ENCODE measurements at places on chromosomes 6 and 20. TPM values are rescaled to one million over a fixed set of nuclear protein-coding genes. Genes with fewer than 3 reads are reported as not detected.

- H3K27me3 ChIP-seq, result no peaks in the 10 kb centered on the region
- H3K4me1 ChIP-seq, result peaks cover 12% of the 10 kb centered on the region
- H3K27ac ChIP-seq, result no peak overlapping the region
- no peak overlapping the region for H3K4me3 ChIP-seq
- H3K36me3 ChIP-seq, result peaks cover 10% of the 10 kb centered on the region
Measured at GRCh38 chr6:41694815-41695526, 40.4 kb downstream of the TFEB start.

DNA sequence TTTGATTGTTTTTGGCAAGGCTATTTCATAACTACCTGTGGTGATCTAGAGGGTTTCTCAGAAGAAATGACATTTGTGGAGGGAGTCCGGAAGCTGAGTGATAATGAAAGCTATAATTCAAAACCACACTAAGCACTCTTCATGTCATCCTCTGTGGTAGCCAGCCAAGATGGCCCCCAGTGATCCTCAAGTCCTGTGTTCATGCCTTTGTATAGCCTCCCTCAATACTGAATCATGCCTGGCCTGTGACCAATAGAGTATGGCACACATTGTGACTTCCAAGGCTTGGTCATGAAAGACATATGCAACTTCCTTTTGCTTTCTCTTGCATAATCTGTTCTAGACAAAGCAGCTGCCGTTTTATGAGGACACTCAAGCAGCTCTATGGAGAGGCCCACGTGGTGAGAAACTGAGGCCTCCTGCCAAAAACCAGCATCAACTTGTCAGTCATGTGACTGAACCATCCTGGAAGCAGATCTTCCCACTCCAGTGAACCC, 12.8 kb upstream of the DNAAF9 start:
- no peaks in the 10 kb centered on the region for H3K36me3 ChIP-seq
- H3K27me3 ChIP-seq, result no peaks in the 10 kb centered on the region
- H3K27ac ChIP-seq, result no peak overlapping the region
- DNase-seq, result no peak
- no peak overlapping the region for H3K4me3 ChIP-seq

The FOXQ1 gene
- total RNA-seq, result 29.6 TPM

- no peaks in the 10 kb centered on the region for H3K36me3 ChIP-seq
- DNase-seq, result no peak
- H3K4me3 ChIP-seq, result no peak overlapping the region
- no peak overlapping the region for H3K27ac ChIP-seq
- no peaks in the 10 kb centered on the region for H3K4me1 ChIP-seq
Measured at GRCh38 chr6:18076231-18076630, 46.2 kb downstream of the NHLRC1 start.

The TINAG gene
- total RNA-seq, result 3.5 TPM

The CCN2 gene
- total RNA-seq, result 192 TPM

- H3K4me1 ChIP-seq, result no peaks in the 10 kb centered on the region
- H3K4me3 ChIP-seq, result no peak overlapping the region
Measured at GRCh38 chr6:70518723-70519122, 48.0 kb upstream of the SDHAF4 start.

The CST4 gene
- total RNA-seq, result not detected

The PLAGL2 gene
- 1.8 TPM for total RNA-seq

DNA sequence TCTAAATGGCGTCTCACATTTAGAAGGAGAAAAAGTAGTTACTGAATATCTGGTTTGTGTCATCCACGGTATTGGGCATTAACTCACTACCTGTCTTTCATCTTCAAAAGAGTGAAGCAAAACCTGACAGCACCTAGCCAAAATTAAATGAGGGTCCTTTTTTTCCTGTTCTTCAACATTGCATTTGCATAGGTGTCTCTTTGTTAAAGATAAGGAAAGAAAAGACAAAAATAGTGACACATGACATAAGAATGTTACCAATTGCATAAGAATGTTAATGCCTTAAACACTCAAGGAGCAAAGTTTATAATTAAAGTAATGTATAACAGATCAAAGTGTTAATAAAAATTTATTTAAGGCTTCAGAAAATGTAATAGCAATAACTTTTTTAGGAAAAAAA, 61.4 kb upstream of the MANEA start:
- no peak overlapping the region for H3K27ac ChIP-seq
- H3K4me1 ChIP-seq, result no peaks in the 10 kb centered on the region
- no peaks in the 10 kb centered on the region for H3K27me3 ChIP-seq
- no peaks in the 10 kb centered on the region for H3K36me3 ChIP-seq

- H3K27ac ChIP-seq, result no peak overlapping the region
- DNase-seq, result no peak
- H3K4me1 ChIP-seq, result no peaks in the 10 kb centered on the region
Measured at GRCh38 chr6:149913540-149914240, 9.2 kb downstream of the RAET1G start.

The MRPL18 gene
- 3.6 TPM for total RNA-seq

- H3K4me1 ChIP-seq, result peaks cover 37% of the 10 kb centered on the region
- peaks cover 19% of the 10 kb centered on the region for H3K27me3 ChIP-seq
Measured at GRCh38 chr6:32154514-32155161, 697 bp downstream of the PPT2 start.

DNA sequence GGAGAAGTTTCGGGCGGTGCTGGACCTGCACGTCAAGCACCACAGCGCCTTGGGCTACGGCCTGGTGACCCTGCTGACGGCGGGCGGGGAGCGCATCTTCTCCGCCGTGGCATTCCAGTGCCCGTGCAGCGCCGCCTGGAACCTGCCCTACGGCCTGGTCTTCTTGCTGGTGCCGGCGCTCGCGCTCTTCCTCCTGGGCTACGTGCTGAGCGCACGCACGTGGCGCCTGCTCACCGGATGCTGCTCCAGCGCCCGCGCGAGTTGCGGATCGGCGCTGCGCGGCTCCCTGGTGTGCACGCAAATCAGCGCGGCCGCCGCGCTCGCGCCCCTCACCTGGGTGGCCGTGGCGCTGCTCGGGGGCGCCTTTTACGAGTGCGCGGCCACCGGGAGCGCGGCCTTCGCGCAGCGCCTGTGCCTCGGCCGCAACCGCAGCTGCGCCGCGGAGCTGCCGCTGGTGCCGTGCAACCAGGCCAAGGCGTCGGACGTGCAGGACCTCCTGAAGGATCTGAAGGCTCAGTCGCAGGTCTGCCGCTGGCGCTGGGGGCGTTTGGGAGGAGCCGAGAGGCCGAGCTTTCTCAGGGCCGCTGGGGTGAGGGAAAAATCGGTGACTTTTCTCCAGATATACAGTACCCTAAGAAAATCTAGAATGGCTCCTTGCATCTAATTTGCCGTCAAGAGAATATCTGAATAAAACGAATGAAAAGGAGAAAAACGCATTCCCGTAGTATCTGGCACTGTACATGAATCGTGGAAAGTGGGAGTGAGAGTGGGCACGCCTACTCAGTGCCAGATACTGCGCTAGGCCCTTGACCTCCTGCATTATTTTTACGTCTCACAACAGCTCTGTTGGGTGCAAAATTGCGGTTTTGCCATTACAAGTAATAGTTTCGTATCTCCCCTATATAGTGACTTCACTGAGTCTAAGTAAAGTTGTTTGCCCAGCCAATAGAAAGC, 1.0 kb downstream of the CALHM6 start:
- DNase-seq, result peak; percentile 35
- H3K36me3 ChIP-seq, result no peaks in the 10 kb centered on the region
- peaks cover 29% of the 10 kb centered on the region for H3K27me3 ChIP-seq
- no peak overlapping the region for H3K27ac ChIP-seq

- peak overlapping the region; percentile 53 for H3K4me3 ChIP-seq
- H3K27me3 ChIP-seq, result no peaks in the 10 kb centered on the region
- no peak for DNase-seq
- H3K36me3 ChIP-seq, result no peaks in the 10 kb centered on the region
Measured at GRCh38 chr6:3162067-3162497, 4.7 kb upstream of the TUBB2A start.

The MTHFD1L gene
- 16.3 TPM for total RNA-seq

The FERMT1 gene
- 0.58 TPM for total RNA-seq

DNA sequence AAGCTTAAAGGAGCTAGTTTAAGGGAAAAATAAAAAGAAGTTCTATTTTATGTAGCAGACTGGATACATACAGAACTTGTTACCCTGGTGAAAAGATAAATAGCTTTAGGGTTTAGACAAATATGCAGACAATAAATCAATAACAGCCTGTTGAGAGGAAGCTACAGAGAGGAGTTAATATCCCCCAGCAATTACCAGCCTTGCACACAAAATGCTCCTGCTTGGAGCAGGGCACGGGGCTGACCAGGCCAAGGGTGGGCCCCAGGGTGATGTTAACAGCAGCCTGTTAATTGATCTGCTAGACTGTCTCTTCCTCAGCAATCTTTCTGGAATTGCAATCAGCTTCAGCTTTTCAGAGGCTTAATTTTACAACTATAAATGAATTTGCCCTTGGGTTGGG, 125.1 kb upstream of the SOX4 start:
- H3K4me3 ChIP-seq, result no peak overlapping the region
- no peaks in the 10 kb centered on the region for H3K27me3 ChIP-seq
- H3K4me1 ChIP-seq, result no peaks in the 10 kb centered on the region
- H3K36me3 ChIP-seq, result no peaks in the 10 kb centered on the region
- no peak overlapping the region for H3K27ac ChIP-seq

DNA sequence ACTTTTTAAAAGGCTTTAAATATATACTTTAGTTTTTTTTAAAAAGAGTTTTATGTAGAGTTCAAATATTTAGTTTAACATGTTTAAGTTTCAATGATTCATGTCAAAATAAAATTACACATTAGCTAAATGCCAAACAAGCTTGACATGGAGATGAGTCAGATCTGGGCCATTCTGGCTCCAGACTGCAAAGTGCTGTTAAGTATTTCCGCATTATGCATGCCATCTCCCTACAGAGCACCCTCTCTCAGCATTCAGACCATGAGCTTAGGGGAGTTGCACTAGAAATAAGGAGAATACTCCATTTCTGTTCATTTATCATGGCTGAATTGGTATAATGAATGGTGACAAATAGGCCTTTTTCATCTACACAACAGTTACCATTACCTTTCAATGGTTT, 21.5 kb upstream of the HS3ST5 start:
- H3K27me3 ChIP-seq, result no peaks in the 10 kb centered on the region
- H3K36me3 ChIP-seq, result no peaks in the 10 kb centered on the region
- H3K4me3 ChIP-seq, result no peak overlapping the region
- no peak overlapping the region for H3K27ac ChIP-seq
- H3K4me1 ChIP-seq, result no peaks in the 10 kb centered on the region

DNA sequence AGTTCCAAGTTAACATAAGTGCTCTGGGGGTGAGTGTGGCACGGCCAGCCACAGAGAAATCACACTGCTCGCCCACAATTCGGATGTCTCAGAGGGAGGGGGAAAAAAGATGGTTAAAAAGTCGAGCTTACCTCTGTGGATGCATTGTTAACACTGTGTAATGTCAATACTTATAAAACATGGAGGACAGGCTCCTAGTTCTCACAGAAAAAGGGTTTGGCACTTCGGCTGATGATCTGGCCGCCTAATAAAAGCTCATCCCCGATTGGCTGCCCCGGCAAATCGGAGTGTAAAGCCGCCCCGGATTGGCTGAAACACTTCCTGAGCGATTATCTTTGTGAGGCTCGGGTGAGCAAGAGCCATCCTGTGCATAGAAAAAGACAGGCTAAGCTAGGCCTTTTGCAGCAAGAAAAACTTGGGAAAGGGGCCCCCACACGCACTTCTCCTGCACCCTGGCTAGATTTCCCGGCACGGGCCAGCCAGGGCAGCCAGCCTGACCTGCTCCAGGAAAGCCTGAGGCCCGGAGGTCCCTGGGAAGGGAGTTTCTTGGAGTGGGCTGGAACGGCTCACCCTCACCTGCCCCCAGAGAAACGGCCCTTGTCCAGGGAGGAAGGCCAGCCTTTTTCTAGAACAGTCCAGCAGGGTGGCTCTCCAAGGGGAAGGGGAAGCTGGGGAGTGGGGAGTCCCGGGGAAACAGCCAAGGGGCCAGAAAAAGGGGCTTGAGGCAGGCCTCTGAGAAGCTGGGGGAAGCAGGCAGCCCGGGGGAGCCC, at the start of gene ZMYND8:
Gene ZMYND8 (minus strand): TSS at position 174 of the 770 bp plus-strand sequence. CDS start 29 bp downstream, at position 145.
- peaks cover 100% of the 10 kb centered on the region for H3K4me1 ChIP-seq
- H3K27ac ChIP-seq, result peak within 1 kb of the TSS; percentile 100
- peak; percentile 93 for DNase-seq
- peak within 1 kb of the TSS; percentile 14 for H3K4me3 ChIP-seq

DNA sequence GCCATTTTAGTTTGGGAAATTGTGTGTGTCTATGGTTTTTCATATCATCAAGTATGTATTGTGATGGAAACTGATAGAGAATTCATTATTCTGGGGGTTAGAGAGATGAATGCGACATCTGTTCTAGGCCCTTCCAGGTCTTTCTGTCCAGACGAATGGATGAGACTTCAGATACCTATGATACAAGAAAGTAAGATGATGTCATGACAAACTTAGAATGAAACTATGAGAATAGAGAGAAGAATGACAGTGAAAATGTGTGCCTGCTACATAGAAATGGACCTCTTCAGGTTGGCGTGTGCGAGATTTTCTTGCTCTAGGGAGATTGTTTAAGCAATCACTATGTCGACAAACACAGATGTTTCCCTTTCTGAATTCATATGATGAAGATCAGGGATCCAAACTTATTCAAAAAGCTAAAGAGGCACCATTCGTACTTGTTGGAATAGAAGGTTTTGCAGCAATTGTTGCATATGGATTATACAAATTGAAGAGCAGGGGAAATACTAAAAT, 76.1 kb downstream of the SCAND1 start:
- no peak overlapping the region for H3K27ac ChIP-seq
- peaks cover 4% of the 10 kb centered on the region for H3K36me3 ChIP-seq
- no peak for DNase-seq
- H3K4me1 ChIP-seq, result no peaks in the 10 kb centered on the region
- H3K4me3 ChIP-seq, result no peak overlapping the region
- H3K27me3 ChIP-seq, result no peaks in the 10 kb centered on the region

DNA sequence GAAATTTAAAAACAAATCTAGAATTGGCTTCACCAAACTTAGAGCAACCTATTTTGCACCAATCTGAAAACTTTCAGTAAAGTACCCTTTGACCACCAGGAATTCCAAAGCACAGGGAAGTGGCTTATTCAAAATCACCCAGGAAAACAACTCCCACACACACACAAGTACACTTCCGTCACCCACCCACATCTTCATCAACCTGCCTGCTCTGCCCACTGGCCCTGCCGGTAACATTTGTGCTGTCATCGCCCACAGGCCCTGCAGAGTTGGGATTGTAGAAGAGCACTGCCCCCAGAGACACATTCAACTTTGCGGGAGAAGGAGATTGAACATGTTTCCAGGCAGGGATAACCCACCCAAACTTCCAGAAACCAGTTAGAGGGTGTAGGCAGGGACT, 19.3 kb upstream of the SCML4 start:
- no peaks in the 10 kb centered on the region for H3K27me3 ChIP-seq
- no peak overlapping the region for H3K27ac ChIP-seq
- no peak for DNase-seq
- no peak overlapping the region for H3K4me3 ChIP-seq

The ENPP5 gene
- total RNA-seq, result 2.6 TPM

DNA sequence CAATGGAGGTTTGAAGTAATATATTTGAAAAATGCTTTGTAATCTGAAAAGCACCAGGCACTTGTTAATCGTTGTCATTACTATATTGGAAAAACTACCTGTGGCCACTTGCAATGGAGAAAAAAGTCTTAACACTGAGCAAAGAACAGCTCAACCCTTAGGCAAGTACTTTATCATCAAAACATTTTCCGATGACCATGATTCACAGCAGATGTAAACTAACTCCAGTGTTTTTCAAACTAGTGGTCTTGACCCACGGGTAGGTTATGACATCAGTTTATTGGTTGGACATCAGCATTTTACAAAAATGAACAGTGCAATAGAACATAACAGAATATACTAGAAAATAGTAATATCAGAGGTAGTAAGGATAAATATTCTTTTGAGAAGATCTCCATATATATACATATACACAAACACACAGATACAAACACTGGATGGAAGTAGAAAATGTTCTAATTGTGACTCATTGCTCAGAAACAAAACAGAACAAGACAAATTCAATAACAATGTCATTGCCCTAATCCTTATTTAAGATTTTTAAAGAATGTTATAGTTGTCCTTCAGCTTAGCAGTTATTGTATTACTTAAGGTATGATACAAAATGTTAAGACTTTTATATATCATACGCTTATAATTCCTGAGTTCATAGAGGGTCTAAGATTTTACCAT, 123.0 kb downstream of the PLCB1 start:
- DNase-seq, result no peak
- peaks cover 10% of the 10 kb centered on the region for H3K4me1 ChIP-seq
- H3K4me3 ChIP-seq, result no peak overlapping the region
- H3K27ac ChIP-seq, result no peak overlapping the region
